ENCODE measurements at places on chromosomes 7 and 10.
A peak's percentile ranks its signal among the peaks of the same experiment; 100 is the strongest.

DNA sequence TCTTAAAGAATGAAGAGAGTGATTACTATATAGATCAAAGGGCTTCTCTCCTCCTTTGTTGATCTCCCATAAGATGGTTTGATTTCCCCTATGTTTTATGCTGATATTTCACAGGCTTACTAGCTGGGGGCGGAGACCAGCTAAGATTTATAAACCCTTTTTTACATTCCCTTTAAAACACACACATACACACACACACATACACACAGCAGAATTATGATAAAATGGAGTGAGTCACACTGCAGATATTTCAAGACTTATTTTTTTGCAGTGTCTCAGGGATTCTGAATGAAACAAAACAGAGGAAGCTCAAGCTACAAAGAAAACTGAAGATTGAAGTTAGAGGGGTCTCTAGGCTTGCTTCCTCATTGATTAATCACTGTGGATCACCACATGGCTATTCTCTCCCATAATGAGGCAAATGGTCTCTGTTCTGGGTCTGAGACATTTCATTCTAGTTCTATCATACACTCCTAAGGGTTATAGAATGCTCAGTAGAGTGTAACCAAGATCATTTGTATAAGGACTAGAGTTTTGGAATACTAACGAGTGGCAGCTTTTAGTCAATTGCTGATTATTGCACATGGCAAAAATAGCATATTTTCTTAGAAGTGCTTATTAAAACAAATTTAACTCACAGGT lies 18.6 kb downstream of the INA start:
- no peak for DNase-seq

DNA sequence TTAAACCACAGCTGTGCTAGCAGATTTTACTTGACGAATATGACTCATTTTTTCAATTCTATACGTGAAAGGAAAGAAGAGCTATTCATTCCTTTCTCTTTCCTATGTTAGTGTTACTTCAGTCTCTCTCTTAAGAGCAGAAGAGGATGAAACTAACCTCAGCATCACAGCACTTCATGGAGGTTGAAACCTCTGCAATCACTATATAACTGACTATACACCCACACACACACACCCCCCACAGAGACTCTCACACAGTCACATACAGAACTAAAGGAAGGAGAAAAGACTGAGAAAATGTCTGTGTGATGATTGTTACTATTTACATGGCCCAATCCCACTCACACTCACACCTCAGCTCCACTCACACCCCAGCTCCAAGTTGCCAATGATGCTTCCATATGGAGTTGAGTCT lies 104.2 kb downstream of the KIF20B start:
- DNase-seq, result peak; percentile 58

- no peak for DNase-seq
Measured at GRCh38 chr10:13087986-13088618, 11.9 kb upstream of the OPTN start.

DNA sequence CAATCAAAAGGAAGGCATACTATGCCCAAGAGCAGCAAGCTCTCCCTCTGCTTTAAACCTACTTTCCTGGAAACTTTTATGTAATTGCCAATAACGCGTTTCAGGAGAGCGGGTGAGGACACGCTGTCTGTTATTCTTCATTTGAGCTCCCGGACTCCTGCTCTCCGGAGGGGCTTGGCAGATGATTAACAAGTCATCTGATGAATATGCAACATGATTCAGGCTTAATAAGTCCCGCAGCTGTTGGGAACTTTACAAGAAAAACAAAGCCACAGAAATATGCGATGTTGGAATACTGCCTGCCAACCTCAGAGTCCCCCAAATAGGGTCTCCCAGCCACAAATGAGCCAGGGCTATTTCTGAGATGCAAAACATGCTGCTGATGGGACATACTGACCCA lies 348.0 kb downstream of the GPAM start:
- no peak for DNase-seq

- DNase-seq, result no peak
Measured at GRCh38 chr10:131079314-131079713, 232.2 kb downstream of the TCERG1L start.

- DNase-seq, result no peak
Measured at GRCh38 chr7:146554556-146554955, 438.0 kb downstream of the CNTNAP2 start.

DNA sequence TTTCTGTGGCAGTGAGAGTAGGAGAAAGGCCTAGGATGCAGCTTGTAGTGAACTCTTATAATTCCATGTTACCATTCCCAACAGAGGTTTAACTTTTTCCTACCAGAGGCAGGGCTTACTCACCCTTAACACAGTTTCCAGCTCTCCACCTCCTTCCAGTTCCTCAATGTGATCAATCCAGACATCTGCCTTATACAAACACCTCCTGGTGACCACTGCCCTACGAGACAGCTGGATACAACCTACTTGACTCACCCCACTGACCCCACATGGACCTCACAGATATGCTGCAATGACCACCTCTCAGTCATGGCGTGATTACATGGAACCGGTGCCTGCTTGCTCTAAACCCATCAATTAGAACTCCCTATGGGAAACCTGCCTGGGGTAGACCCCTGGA lies 326.5 kb downstream of the TNS3 start:
- DNase-seq, result no peak

DNA sequence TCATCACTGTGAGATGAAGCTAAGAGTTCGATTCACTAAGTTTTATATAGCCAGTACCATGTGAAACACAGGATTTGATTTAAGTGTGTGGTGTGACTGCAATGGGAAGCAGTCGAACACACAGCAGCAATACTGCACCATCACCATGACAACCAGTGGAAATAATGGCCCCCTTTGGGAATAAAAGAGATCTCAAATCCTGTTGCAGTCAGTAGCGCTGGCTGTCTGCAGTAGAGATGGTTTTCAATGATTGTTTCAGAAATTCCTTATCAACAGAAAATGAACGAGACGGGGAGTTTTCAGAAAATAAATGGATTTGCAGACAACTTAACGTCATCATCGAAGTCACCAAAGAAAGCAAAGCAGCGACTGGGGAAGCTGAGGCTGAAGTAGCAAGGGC lies 91.0 kb downstream of the PTPRE start:
- no peak for DNase-seq

DNA sequence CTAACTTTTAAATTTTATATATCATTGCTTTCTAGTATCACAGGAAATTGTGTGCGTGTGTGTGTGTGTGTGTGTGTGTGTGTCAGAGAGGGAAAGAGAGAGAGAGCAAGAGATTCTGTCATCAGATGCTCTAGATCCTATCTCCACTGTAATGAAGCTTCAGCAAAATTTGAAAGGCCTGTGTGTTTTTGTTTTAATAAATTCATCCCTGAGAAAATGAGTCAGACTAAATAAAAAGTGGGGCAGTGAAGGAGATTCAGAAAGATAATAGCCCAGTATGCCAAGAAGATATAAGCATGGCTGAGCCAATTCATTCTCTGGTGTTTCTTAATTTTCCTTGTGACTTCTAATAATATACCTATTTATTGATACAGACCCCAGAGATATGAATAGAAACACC lies 184.2 kb upstream of the TMEM196 start:
- no peak for DNase-seq

DNA sequence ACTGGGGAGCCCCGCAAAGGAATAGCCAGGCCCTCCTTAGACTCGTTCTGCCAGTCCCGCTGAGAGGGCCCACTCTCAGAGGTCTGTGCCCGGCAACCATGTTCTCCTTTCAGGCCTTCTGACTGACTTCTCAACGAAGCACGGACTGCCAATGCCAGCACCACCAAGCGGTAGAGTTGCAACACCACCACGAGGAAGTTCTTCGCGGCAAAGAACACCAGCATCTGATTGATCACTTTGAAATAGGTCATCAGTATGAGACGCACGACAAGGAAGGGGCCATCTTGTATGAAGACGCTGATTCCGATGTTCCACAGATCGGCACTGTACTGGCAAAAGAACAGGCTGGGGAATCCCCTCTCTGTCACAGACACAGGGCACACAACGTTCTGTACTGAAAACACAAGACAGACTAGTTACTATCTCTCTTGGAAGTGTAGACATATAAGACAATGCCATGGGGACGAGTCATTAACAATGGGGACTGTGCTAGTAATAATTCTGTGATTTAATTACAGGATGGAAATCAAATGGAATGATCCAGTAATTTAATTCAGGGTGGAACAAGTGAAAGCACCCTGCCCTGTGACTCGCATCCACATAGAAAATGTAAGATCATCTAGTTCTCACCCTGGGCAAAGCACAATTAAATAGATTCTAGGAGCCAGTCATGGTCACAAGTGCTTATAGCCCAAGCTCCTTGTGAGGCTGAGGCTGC lies 42.7 kb downstream of the TMEM26 start:
- no peak for DNase-seq

DNA sequence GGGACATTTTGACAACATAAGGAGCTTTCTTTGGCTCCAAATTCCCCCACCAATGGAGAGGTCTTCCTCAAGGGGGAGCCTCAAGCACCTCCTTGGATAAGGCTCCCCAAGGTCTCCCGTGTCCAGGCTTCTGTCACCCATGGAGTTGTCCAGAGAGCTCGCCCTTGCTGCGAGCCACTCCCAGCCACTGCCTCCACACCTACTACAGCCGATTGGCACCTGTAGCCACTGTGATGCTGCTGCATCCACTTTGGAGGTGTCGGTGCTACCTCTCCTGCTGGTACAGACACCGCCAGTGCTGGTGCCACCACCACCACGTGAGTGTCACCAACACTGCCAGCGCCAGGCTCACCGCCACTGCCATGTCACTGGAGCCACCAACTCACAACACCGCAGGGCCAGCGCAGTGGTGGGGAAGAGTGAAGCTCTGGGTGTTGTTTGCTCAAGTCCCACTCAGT lies 22.1 kb upstream of the ENO4 start:
- DNase-seq, result no peak

- DNase-seq, result no peak
Measured at GRCh38 chr7:41928166-41928565, 225.3 kb upstream of the INHBA start.

DNA sequence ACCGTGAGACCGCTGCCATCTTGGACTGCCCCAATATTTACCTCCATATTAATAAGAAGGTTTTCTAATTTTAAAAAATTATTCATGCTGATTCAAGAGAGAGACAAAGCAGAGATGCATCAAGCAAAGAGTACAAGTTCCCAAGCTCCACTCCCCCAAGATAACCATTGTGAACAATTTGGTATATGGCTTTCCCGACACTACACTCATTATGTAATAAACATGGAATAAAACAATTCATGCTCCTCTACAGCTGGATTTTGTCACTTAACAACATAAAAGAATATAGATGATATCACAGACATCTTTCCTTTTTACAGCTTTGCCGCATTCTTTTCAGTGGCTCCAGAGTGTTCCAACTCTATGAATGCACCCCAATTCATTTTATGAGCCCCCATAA lies 307.6 kb downstream of the FGFR2 start:
- no peak for DNase-seq

DNA sequence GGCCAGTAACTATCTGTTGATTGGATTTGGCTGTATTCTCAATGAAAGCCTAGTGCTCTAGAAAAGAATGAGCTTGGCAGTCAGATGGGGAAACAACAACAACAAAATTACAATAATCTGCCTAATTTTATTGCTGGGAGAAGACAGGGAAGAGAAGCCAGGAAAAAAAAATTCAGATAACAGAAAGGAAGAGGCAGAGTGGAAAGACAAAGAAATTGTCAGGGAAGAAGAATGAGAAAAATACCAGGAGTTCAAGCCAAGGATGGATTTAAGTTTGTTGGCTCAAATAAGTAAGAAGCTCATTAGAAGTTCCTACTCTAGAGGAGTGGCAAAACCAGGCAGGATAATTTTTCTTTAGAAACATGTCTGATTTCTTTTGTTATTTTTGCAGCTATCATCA lies 45.9 kb upstream of the PRKG1 start:
- no peak for DNase-seq

- DNase-seq, result no peak
Measured at GRCh38 chr7:78448911-78449310, 650.3 kb downstream of the PHTF2 start.

DNA sequence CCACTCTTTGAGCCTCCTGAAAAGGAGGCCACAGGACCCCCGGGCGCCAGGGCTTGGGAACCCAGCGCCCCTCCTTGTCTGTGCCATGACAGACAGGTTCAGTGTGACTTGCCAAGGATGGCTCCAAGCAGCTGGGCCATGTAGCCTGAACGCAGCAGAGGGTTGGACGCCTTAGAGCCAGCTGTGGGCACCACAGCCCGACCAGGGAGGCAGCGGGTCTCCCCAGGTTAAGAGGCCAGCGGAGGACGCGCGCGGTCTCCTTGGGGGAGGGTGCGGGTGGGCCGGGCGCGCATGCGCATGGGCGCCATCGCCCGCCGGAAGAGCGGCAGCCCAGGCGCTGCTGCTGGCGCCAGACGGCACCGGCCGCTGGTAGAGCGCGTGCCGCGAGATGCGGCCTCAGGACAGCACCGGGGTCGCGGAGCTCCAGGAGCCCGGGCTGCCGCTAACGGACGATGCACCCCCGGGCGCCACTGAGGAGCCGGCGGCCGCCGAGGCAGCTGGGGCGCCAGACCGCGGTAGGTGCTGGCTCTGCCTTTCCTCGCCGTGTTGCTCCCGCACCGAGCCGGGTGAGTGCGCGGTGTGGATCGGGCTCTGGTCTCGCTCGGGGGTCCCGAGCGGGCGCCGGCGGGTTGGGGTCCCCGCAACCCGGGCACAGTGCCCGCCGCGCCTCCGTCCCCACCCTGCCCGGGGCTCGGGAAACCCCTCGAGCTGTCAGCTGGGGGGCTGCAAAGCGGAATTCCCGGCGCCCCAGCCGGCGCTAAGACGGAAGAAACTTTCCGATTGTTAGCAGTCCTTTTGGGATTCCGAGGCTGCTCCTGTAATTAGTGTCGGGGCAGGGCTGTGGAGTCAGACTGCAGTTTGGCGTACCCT lies at the start of gene SLC35G1:
SLC35G1 (plus strand) TSS at position 333 of the 870 bp plus-strand sequence; CDS start at position 389, 56 bp downstream.
- peak; percentile 53 for DNase-seq

DNA sequence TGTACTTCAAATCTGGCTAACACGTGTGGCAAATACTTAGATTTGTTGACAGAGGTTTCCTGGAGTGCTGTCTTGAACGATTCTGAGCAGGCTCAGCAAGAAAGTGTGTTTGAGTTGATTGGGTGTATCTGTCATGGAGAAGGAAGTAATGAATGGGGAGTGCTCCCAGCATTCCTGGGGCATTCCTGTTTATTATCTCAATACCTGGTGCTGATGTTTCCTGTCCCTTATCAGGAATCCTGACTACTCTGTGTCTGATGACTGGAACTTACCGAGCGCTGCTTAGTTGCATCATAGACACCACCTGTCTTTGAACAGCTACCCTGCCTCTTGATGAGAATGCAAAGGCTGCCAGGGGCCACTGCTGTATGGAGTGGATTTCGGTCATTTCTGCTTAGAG lies 41.0 kb upstream of the TMEM248 start:
- DNase-seq, result no peak

- no peak for DNase-seq
Measured at GRCh38 chr7:47454069-47454973, 127.6 kb downstream of the TNS3 start.

DNA sequence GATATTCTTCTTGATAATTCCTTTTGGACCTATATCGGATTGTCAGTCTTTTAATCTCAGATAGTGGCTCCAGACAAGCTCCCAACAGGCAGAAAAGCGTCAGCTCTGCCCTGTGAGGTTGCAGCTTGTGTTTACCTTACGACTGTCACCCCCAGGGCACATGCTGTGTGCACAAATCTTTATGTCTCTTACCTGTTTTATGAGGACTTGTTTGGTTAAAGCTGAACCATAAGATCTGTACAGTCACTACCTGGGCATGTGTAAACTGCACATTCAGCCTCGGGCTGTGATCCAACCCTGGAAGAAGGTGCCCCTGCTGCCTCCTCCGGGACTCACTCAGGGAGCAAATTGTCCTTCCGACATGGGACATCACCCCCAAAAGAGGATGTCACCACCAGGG lies 119.8 kb downstream of the GALNT17 start:
- no peak for DNase-seq

Measured in stimulated activated CD4-positive, alpha-beta T cell treated with anti-CD3 and anti-CD28 coated beads, Interleukin-12 subunit alpha, Interleukin-12 subunit beta, amount 100 ng/mL, for 48 hours (primary cell).